ENCODE measurements at places on chromosomes 12 and 14. TPM values are rescaled to one million over a fixed set of nuclear protein-coding genes. Genes with fewer than 3 reads are reported as not detected.

- DNase-seq: no peak
Observed at GRCh38 chr12:78185109-78185508, 354.4 kb downstream of the NAV3 start.

DNA sequence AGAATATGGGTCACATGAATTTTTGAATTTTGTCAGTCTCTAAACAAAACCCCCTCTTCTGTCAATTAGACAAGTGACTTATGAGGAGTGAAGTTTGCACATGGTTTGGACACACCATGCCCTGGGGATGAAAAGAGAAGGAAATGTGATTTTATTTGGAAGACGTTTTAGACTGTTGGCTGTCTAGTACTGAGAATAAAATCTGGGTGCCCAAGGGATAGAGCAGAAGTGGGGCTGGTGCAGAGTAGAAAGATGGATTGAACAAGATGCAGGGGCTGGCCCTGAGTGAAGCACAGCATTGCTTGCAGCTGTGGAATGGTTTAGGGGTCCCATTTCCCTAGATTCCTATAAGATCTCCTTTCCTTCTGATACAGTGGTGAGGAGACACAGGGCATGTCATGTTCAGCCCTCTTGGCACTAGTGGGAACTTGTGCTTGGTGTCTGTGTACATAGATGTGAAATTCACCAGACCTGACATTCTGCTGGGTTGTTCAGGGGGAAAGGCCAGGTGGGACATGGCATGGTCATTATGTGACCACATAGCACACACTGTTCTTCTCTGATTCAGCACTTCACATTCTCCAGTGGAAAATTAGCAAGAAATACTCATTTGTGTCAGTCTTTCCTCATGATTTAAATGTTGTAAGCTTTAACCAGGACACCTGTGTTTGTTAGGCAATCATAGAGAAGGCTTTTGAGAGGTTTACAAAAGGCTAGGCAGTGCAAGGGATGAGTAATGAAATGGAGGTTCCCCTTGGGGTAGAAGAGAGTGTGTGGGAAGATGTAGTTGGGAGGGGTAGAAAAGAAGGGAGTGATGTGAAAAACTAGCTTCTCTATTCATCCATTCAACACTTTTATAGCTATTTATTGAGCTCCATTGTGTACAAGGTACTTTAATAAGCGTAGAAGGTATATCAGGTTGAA is 202.3 kb upstream of the IGF1 start:
- DNase-seq: no peak

- no peak for DNase-seq
Observed at GRCh38 chr14:78196323-78196722, 26.1 kb downstream of the NRXN3 start.

- no peak for DNase-seq
Observed at GRCh38 chr12:122060081-122060501, 18.5 kb upstream of the MLXIP start.

GRCh38 chr14:93803408-93804318 is 15.4 kb upstream of the PRIMA1 start:
- no peak for DNase-seq

- DNase-seq: peak; percentile 64
Observed at GRCh38 chr14:60981633-60982455, 799 bp downstream of the SLC38A6 start.

DNA sequence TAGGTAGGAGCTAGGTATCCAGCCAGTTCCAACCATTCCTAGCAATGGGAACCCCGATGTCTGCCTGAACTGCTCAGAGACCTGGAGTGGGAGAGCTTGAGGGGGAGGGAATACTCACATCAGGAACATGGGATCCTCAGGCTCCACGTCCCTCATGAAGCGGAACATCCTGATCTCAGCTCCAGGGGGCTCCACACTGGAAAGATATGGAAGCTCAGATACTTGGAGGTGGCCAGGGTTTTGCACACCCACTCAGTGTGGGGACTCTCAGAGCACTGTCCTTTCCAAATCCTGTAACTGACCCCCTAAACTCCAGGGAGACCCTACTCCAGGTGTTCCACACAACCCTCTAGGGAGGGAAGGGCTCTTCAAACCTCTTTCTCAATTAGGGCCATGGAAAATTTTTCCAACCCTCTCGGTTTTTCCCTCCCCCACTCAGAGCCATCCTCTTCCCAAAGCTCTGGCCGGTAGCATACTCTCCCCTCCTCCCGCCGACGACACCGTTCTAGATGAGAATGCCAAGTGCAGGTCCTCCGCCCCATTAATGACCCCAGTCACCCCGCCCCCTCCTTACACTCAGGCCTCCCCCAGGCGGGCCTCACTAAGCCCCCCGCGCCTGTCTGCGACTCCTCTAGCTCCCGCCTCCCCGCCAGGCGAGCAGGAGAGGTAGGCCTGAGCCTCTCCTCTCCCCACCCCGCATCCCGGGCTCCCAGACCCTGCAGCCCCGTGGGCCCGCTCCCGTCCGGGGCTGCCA is 597 bp downstream of the MLF2 start:
- DNase-seq: peak; percentile 52

GRCh38 chr14:101035466-101036225 is 132.1 kb upstream of the RTL1 start:
- no peak for DNase-seq

Gene FOXN3
- total RNA-seq: 5.2 TPM

Gene NDUFA9
- 181 TPM for total RNA-seq

Gene PPP1R12A
- total RNA-seq: 41.8 TPM
